DMS 273 treated with DMSO at 0.1 percent for 48 hours (cell line): ENCODE measurements at places on chromosomes 5 and 9.
A peak's percentile ranks its signal among the peaks of the same experiment; 100 is the strongest.

GRCh38 chr5:149581192-149581861, at the start of gene ARHGEF37:
Gene ARHGEF37, plus strand, starts transcription at chr5:149581498. Its CDS starts 16,272 bp downstream, at chr5:149597770.
- DNase-seq: no peak

DNA sequence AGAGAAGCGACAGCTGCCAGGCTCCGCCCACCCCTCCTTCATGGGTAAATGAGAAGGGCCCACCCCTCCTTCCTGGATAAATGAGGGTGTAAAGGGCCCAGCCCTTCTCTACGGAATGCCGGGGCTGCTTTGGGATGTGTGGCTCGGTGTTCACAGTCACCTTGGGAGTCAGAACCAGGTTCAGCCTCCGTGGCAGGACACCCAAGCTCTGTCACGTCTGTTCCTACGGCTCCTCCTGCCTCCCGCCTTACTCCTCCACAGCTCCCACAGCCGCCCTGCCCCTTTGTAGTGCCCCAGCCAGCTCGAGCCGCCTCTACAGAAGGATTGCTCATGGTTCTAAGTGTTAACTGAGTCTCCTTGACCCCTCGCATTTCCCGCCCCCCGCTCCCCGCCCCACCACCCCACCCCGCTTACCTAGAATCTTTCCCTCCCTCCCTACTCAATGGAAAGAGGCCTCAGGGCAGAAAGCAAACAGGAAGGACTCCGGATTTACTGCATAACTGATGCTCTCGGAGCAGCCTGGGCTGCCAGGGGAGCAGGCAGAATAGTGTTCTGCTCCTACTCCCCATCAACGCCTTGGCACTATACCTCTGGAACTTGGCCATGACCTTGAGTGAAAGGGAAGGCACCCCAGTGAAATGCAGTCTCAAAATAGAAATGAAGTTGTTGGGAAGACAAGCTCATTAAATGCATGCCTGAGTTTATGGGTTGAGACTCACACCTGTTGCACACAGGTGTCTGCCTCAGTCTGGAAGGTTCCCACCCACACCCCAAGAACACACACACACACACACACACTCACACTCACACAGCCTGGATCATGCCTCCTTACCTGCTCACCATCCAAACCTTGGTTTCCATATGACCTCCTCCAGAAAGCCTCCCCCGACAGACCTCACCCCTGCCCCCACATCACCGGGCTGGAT, 59.6 kb downstream of the NEURL1B start:
- no peak for DNase-seq

GRCh38 chr9:33942471-33943083, 106.1 kb downstream of the UBAP2 start:
- no peak for DNase-seq

DNA sequence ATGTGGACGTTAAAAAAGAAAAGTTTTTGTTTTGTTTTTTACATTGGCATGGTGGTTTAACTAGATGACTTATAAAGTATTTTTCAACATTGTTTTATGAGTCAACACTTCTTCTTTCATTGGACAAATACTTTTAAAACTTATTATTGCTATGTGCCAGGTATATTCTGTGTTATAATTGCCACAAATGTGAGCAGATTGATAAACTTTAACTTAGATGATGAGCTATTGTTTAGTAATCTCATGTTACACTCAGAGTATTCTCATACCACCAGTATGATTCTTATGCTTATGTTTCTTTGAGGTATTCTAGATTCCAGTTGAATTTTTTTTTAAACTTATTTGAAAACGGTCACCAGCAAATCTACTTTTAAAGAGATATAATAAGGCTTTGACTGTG, 60.3 kb downstream of the RASA1 start:
- no peak for DNase-seq

GRCh38 chr5:175133185-175133584, 310.8 kb downstream of the DRD1 start:
- no peak for DNase-seq

- DNase-seq: no peak
Measured at GRCh38 chr9:136835162-136835931, 6.9 kb upstream of the AJM1 start.

- no peak for DNase-seq
Measured at GRCh38 chr5:92613546-92613945, 967.5 kb downstream of the NR2F1-AS1 start.

DNA sequence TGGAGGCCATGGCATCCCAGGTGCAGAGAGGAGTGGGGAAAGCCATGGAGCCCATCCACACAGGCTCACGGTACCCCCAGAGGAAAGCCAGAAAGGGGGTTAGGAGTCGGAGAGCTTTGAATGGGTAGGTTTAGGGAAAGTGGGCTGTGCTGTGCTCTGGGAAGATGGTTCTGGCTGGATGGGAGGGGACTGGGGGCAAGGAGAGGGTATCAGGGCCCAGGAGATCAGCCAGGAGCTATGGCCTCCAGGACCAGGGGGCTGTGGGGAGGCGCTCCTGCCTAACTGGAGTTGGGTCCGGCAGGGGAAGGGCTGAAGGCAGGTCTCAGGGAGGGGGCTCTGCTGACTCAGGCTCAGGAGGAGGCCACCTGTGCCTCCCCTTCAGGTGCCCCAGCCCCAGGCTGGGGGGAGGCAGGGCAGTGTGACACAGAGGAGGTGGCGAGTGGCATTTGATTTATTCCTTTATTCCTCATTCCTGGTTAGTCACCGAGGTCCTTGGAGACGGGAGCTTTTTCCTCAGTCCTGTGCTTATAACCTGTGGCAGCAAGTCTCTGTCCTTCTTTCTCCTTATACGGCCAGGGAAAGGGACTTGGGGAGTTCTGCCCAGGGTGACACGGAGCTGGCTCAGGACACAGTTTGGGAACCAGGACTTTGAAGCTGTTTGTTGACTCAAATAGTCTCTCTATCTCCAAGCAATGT, 60.8 kb downstream of the TSTD2 start:
- DNase-seq: no peak

DNA sequence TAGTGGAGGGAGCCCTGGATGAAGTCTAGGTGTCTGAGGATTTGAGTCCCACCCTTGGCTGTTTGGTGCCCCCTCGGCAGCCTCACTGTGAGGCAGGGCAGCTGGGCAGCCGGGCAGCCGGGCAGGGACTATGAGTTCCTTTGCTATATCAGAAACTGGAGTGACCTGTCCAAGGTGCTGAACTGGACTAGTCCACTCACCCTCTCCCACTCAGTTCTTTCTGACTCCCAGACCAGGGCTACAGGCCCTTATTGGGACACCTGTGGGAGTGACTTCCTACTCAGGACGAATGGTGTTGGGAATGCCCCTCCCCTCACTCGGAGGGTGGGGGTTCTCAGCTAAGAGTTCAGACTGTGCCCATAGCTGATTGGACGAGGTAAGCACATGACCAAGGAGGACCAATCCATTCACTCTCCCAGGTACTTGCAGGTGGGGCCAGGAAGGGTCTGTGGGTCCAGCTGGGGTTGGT, 34.1 kb upstream of the RAPGEF1 start:
- no peak for DNase-seq

GRCh38 chr9:92444841-92445240, 20.6 kb upstream of the OMD start:
- no peak for DNase-seq

DNA sequence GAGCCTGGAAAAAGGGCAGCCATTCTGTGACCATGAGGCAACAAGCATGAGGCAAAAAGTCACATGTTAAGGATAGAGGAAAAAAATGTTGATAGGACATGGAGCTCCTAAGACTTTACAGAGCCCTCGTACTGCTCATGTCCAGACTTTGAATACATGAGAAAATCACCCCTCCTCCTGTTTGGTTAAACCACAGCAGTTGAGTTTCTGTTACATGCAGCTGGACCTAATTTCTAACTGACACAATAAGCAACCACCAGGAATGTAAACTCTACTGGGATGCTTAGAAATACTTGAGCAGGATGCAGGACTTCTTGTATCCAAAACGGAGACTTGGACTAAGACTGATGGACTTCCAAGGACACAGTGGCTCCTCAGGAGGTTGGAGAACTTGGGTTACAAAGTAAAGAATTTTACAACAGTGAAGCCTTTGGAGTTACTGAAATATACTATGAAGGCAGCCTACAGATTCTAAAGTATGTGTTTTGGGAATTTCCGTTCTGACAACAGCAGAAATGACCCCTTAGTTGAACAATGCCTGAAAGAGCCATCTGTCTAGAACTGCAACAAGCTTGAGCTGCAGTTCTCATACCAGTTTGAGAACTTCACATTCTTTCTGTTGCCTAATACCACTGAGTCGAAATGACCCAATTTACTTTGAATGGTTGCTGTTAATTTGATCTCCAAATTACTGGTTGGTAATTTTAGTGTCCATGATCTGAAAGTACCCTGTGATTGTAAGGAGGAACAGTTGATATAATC, 268.9 kb downstream of the PIK3R1 start:
- DNase-seq: no peak

- DNase-seq: peak; percentile 40
Measured at GRCh38 chr5:102545175-102545574, 46.4 kb upstream of the SLCO6A1 start.

- DNase-seq: no peak
Measured at GRCh38 chr9:81826517-81826906, 101.7 kb upstream of the SPATA31D4 start.

- no peak for DNase-seq
Measured at GRCh38 chr9:70696694-70697335, 282.4 kb upstream of the KLF9 start.

DNA sequence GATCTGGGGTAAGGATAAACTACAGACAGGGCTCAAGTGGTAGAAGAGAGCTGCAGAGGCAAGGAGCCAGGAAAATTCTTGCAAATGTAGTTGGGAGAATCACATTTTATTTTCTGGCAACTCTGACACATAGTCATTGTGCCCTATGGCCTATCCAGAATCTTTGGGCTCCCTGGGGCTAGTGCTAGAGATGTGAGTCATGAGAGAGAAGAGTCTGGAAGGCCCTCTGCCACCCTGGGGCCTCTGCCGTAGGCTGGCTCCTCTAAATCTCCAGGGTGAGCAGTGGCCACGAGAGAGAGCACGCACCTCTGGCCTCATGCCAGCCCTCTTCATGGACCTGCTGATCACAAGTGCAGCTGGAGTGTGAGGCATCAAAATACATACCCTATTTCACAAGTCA, 74.3 kb upstream of the SSBP2 start:
- DNase-seq: no peak

- no peak for DNase-seq
Measured at GRCh38 chr5:74221413-74221812, 419.1 kb downstream of the ENC1 start.

GRCh38 chr9:89978185-89978584, 373.4 kb downstream of the GADD45G start:
- no peak for DNase-seq

DNA sequence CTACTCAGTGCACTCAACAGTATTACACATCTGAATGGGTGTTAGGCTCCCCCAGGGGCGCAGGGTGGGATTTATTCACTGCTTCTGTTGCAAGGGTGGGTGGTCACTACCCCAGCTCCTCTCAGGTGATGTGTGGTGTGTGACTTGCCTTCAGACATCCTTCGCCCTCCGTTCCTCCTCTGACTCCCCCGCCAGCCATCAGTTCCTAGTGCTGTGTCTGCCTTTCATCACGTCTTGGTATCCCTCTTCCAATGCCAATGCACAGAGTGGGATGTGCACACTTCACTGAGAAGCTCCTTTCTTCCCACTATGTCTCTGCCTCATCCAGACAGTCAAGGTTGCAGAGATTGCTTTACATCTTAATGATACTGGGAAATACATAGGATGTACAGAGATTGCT, 79.4 kb downstream of the SLIT3 start:
- no peak for DNase-seq

- DNase-seq: peak; percentile 96
Measured at GRCh38 chr5:172443441-172444109, 10.8 kb downstream of the SH3PXD2B start.

DNA sequence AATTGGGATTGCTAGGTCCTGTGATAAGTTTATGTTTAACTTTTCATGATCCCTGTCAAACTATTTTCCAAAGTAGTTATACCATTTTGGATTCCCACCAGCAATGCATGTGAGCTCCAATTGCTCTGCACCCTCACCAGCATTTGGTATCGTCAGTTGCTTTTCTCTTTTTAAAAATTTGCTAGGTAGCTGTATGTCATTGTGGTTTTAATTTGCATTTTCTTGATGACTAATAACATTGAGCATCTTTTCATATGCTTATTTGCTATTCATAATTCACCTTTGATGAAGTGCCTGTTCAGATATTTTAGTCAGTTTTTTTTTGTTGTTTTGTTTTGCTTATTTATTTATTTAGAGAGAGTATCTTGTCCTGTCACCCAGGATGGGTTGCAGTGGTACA, 12.5 kb downstream of the TAF1L start:
- no peak for DNase-seq

- DNase-seq: no peak
Measured at GRCh38 chr5:5257353-5257752, 117.2 kb downstream of the ADAMTS16 start.

- DNase-seq: peak; percentile 27
Measured at GRCh38 chr5:142807372-142807911, 37.3 kb downstream of the ARHGAP26 start.

DNA sequence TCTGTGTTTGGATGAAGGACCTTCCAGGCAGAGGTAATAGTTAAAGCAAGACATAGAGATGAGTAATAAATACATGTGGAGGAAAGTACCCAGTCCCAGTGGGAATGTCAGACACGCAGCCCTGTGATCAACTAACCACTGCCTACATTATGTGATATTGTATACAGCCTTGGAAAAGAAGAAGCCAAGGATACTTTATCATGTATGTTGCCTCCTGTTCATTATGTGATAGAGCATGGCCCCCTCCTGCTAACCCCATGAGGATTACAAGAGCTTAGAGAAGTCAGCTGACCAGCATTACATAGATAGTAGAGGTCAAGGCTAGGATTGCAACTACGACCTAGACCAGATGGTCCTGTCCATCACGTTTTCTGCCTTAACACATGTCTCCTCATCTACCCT, 497.0 kb upstream of the TNC start:
- no peak for DNase-seq

DNA sequence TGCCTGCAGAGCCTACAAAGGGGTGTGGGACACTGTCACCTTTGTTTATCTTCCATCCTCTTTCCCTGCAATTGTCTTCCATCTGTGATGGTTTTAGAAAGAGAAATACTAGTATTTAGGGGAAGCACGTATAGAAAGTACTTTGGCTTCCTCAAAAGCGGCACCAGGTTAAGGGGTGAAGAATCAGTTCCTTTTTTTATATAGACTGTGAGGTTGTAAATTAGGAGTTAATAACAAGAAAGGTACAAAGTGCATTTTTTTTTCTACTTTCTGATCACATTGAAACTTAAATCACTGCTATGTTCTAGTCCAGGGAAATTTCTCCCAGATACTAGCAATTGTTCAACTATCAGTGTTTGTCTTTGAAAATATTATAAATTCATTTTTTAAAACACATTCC, 219.3 kb downstream of the CEMIP2 start:
- DNase-seq: no peak
